ENCODE measurements at places on chromosomes 7 and 10. TPM values are rescaled to one million over a fixed set of nuclear protein-coding genes. Genes with fewer than 3 reads are reported as not detected.

- peaks cover 12% of the 10 kb centered on the region for H3K27me3 ChIP-seq
- DNase-seq = no peak
- H3K4me3 ChIP-seq = no peak overlapping the region
- no peaks in the 10 kb centered on the region for H3K36me3 ChIP-seq
- H3K4me1 ChIP-seq = no peaks in the 10 kb centered on the region
These were observed 70.6 kb downstream of the MET start for GRCh38 chr7:116742641-116743040.

TYW1B gene
- total RNA-seq = 4.2 TPM

GRCh38 chr7:94182721-94183120 is 178.6 kb upstream of the BET1 start:
- H3K27me3 ChIP-seq = no peaks in the 10 kb centered on the region
- no peak for DNase-seq
- H3K36me3 ChIP-seq = no peaks in the 10 kb centered on the region
- H3K4me1 ChIP-seq = peaks cover 2% of the 10 kb centered on the region

C10orf105 gene
- 0.26 TPM for total RNA-seq

- no peak overlapping the region for H3K4me3 ChIP-seq
- peaks cover 19% of the 10 kb centered on the region for H3K27me3 ChIP-seq
- peaks cover 40% of the 10 kb centered on the region for H3K36me3 ChIP-seq
These were observed 89.2 kb downstream of the RNF216 start for GRCh38 chr7:5692112-5692844.

GRCh38 chr10:128573281-128573845 is 447.1 kb upstream of the MKI67 start:
- no peak overlapping the region for H3K27ac ChIP-seq
- no peaks in the 10 kb centered on the region for H3K4me1 ChIP-seq
- no peak overlapping the region for H3K4me3 ChIP-seq
- H3K36me3 ChIP-seq = no peaks in the 10 kb centered on the region
- DNase-seq = no peak

CASD1 gene
- 11.9 TPM for total RNA-seq

All from activated CD8-positive, alpha-beta memory T cell treated with anti-CD3 and anti-CD28 coated beads, Interleukin-2, amount 10 ng/mL, durations not matched to agents 7 days and 5 days (primary cell).